Gastroesophageal sphincter (tissue), 4 donors: ENCODE measurements at places on chromosomes 3 and 15. TPM values are rescaled to one million over a fixed set of nuclear protein-coding genes. Genes with fewer than 3 reads are reported as not detected.

Gene GABRG3
- not detected for total RNA-seq

Gene ESYT3
- 0.93 TPM for total RNA-seq

Gene TRPM1
- not detected for total RNA-seq

Gene PTPRG
- total RNA-seq = 48.7 TPM

Gene SLC28A2
- not detected for total RNA-seq

- no peak for ATAC-seq
These were observed 130.3 kb downstream of the LIPC start for GRCh38 chr15:58562135-58562534.

- no peak for ATAC-seq
These were observed 368.7 kb downstream of the MFSD1 start for GRCh38 chr3:159170436-159171003.

- no peak for ATAC-seq
These were observed 134.8 kb upstream of the TTC14 start for GRCh38 chr3:180467177-180467576.

GRCh38 chr15:62083194-62084154 lies 16.7 kb downstream of the C2CD4A start:
- ATAC-seq = no peak

DNA sequence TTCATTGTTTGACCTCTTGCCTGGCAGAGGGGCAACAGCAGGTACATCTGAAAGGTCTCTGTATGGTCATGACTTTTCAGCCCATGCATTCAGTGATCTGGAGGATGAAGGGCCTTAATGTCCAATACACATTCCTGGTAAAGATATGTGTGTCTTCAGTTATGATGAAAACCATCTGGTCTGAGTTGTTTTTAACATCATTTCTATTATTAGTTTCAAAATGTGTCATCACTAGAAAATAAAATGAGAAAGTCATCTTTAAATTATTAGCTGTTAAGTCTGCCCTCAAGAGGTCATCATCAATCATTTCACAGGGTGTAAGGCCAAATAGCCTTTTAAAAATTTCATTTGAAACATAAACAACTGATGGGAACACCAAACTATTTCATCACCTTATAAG lies 92.1 kb upstream of the PLSCR4 start:
- no peak for ATAC-seq

DNA sequence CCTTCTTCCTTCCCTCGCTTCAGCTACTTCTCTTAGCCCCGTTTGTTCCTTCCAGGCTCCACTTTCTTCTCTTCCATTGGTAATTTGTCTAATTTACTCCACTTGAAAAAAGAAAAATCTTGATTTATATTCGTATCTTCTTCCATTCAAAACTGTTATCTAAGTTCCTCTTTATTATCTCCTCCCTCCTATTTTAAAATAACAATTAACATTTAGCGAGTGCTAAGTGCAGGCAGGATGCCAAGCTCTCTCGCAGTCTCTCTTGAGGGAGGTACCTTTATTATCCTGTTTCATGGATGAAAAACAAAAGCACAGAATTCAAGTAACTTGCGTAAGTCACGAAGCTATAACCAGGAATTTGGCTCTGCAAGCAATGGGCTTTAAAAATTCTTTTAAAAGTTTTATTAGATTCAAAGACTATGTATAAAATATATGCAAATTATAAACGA lies 418.9 kb upstream of the NAALADL2 start:
- peak; percentile 25 for ATAC-seq

GRCh38 chr15:70065006-70065722 lies 32.6 kb downstream of the TLE3 start:
- ATAC-seq = no peak

GRCh38 chr3:24299806-24300626 lies 194.6 kb downstream of the THRB start:
- ATAC-seq = no peak

- no peak for ATAC-seq
These were observed 99.3 kb downstream of the SENP2 start for GRCh38 chr3:185685231-185686035.

GRCh38 chr3:191401775-191402357 lies 59.1 kb upstream of the PYDC2 start:
- ATAC-seq = no peak

- no peak for ATAC-seq
These were observed 35.8 kb upstream of the SLC6A11 start for GRCh38 chr3:10780243-10780642.
